Fibroblast of skin of back (primary cell): ENCODE measurements at places on chromosomes 7 and 10.

- DNase-seq, result no peak
Observed at GRCh38 chr10:122655524-122656307, 43.9 kb downstream of the C10orf120 start.

- DNase-seq, result no peak
Observed at GRCh38 chr10:112775381-112775780, 174.7 kb upstream of the TCF7L2 start.

DNA sequence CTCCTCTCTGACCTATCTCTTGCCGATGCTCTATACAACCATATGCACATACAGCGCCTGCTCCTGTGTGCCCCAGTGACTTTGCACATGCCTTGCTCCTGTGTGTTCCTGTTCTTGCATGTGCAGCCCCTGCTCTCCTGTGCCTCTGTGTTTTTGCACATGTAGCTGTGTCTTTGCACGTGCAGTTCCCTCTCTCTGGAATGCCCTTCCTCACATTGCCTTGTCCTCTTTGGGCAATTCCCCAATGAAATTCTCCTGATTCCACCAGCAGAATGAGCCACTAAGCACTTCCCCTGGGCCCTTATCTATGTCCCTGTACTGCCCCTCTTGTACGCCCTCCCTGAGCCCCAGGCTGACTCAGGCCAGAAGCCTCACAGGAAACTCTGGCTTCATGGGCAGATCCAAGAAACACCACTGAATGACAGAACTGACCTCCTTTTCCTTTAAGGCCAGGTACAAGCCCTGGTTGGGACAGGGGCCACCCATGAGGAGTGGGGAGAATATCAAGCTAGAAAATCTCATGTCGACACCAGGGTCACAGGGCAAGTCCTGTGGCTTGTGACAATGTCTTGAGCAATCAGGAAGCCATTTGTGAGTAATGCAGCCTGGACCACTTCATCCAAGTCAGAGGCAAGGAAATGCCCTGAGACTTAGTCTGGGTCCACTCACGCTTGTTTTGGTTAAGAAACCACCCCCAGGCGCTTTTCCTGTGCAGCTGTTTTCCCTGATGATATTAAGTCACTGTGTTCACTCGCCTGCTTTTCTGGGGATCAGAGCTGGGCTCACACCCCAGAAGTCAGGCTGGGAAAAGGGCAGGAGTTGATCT is 1.9 kb upstream of the ARHGAP22 start:
- DNase-seq, result peak; percentile 96

GRCh38 chr7:106290319-106290718 is 5.5 kb upstream of the NAMPT start:
- DNase-seq, result no peak

- no peak for DNase-seq
Observed at GRCh38 chr7:122972056-122972455, 23.4 kb downstream of the TAS2R16 start.

- no peak for DNase-seq
Observed at GRCh38 chr7:139629392-139630082, 106.1 kb downstream of the CLEC2L start.

DNA sequence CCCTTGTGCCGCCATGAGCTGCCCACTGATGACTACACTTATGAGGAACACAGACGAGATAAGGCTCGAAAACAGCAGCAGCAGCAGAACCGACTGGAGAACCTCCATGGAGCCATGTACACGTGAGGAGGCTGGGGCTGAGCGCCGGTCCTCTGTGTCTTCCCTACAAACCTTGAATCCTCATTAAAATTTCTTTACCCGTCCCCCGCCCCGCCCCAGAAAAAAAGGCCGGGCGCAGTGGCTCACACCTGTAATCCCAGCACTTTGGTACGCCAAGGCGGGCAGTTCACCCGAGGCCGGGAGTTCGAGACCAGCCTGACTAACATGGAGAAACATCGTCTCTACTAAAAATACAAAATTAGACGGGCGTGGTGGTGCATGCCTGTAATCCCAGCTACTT is 1.5 kb upstream of the RINT1 start:
- DNase-seq, result no peak

GRCh38 chr10:121609426-121610380 is 11.5 kb upstream of the FGFR2 start:
- DNase-seq, result no peak

- DNase-seq, result no peak
Observed at GRCh38 chr7:103870664-103871063, 118.8 kb downstream of the RELN start.

DNA sequence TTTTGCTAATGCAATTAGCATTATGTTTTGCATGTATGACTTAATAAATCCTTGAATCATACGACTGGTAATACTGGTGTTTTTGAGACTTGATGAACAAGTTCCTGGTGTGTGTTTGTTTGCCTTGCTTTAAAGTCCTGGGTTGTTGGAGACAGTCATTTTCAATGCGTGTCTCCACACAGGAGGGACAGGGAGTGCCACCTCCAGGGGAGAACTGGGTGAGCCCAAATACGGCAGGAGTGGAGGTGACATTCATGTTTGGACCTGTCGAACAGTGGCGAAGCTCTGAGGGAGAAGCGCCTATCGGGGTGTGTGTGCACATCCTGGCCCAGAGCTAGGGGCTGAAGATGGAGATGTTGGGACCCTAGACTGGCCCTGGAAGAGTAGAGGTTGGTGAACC is 43.8 kb downstream of the DAGLB start:
- DNase-seq, result no peak

- DNase-seq, result no peak
Observed at GRCh38 chr10:68742397-68742796, 21.4 kb downstream of the CCAR1 start.

DNA sequence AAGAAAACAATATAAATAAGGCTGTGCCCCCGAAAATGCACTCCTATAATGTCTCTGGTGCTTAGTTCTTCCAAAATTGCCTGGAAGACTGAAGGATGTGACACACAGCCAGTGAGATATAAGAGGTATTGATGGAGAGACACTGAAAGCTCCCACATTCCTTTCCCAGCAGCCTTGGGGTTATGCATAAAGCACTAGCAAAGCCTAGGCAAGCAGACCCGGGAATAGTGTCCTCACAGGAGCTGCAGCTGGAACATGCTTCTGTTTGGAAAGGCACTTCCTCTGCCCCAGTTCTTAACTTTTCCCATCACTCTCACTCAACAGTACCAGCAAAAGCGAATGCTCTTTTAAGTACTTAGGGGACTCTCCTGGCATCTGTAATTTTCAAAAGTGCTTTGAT is 178.0 kb downstream of the AMPH start:
- DNase-seq, result no peak

DNA sequence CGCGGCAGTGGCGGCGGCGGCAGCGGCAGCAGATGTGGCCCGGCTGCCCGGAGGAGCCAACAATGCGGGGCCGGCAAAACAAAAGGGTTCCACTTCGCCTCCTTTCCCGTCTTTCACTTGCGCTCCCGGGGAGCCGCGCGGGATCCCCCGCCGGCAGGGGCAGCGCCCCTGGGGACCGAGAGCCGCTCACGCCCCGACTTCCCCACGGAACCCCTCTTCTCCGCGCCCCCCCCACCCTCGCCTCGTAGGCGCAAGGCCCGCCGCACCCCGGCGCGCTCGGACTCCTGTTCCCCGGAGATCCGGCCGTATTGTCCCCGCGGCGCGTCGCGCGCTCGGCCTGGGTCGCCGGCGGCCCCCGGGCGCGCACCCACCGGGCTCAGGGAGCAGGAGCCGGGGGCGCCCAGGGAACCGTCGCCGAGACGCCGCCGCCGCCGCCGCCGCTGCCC is 854 bp downstream of the CTBP2 start:
- DNase-seq, result no peak

GRCh38 chr7:18495412-18496340 is at the start of gene HDAC9:
Gene HDAC9 (plus strand): TSS chr7:18495749. CDS start chr7:18496303, 554 bp downstream.
- peak; percentile 49 for DNase-seq
